ENCODE measurements at places on chromosomes 1 and 21. TPM values are rescaled to one million over a fixed set of nuclear protein-coding genes. Genes with fewer than 3 reads are reported as not detected.

LMOD1 gene
- polyA plus RNA-seq, result 4.2 TPM

DNA sequence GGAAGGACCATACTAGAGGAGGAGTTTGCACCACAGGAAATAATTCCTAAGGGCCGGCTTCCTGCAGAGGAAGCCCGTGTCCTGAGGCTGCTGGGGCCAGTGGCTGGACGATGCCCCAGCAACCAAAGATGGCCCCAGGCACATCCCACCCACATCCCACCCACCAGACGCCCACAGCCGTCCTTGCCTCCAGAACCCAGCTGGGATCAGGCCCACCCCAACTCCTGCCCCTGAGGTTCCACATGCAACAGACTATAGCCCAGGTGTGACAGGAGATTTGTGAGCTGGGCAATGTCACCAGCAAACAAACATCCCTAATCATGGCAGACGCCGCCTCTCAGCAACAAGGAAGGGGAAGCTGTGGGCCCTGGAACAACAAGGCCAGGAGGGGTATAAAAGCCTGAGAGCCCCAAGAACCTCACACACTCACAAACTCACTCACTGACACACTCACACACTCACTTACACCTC lies at the start of gene KRTAP10-9:
Gene KRTAP10-9, plus strand, starts transcription at position 421 of the 471 bp plus-strand sequence. CDS start 79 bp downstream, outside the sequence.
- no peak for DNase-seq

DNA sequence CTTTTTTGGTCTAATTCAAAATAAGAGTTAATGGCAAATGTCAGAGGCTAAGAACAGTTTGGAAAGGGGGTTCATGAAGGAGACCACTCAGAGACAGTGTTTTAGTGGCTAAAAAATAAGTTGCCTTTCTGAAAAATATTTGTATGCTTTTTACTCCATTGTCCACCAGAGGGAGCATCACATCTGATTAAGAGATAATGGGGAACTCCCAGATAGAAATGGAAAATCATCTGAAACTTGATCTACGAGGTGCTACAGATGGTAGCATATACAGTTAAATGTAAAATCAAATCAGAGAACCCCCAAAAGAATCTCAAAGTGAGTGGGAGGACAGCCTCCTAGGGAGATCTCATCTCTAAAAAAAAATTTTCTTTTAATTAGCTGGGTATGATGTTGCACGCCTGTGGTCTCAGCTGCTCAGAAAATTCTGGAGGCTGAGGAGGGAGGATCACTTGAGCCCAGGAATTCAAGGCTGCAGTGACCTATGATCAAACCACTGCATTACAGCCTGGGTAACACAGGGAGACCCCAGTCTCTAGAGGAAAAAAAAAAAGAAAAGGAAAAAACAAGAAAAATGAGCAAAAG lies 9.7 kb downstream of the SMYD3 start:
- peak; percentile 75 for DNase-seq

GRCh38 chr1:204900721-204901120 lies 30.1 kb downstream of the NFASC start:
- DNase-seq, result no peak

GRCh38 chr1:60895252-60895651 lies 187.1 kb upstream of the NFIA start:
- no peak for DNase-seq

- no peak for DNase-seq
These were observed 976 bp upstream of the BMP8B start for GRCh38 chr1:39789571-39790110.
